NCI-H2029 (cell line): ENCODE measurements at places on chromosomes 2 and 18.

DNA sequence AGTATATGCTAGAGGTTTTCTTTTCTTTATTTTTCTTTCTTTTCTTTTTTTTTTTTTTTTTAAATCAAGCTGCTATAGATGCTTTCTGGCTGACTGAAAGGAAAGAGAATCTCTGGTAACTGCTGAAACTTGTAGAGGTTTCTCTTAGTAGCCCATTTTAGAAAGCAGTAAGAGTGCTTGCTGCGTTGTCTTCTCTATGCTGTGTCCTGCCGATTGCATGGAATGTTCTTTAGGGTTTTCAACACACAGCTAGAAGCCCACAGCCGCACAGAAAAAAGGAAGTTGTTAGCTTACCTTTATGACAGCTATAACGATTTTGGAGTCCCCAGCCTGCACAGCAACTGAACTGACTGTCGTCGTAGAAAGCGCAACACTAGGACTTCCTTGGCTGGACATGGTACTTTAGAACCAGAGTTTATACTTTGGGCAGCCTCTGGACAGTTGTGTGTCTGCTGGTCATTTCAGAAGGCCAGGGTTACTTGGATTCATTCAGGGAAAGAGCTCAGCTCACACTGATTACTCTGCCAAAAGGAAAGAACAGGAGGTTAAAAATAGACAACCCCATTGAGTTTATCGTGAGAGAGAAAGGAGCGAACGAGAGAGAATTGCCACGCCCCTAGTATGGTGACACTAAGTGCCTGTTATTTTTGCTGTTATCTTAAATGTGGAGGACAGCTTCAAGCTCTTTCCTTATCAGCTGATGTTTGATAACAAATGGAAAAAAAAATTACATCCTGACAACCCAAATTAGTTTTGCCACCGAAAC lies at the start of gene CCDC141:
Gene CCDC141 (minus strand): TSS at position 592 of the 766 bp plus-strand sequence. CDS start 196 bp downstream, at position 396.
- no peak for DNase-seq

DNA sequence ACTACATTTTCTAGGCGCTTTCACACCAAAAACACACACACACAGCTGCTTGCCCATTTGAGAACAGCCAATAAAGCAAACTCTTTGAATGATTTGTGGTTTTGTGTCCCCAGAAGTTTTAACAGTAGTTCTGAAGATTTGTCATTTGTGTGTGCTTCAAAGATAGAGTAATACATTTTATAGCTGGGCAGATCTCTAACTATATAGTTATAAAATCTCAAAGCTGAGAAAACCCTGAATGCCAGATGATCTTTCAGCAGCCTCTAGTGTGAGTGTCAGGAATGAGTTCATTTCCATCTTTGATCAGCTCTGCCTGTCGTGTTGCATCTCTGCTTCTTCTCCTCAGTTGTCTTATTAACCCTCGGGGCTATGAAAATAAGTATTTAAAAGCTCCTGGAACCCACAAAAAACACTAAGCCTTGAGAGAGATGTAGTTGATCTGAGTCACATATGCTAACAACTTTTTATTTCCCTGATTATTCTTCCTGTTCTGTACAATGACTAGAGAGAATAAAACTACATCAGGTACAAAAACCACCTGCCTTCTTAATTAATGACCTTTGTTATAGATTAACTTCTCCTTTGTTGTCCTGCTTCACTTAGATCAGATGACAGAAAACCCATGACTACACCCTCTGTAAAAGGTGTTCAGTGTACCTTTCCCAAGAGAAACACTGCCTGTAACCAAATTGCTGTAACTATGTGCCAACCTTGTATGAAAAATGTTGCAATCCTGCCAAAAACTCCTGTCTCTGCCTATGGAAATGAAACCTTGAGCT lies 30.0 kb upstream of the SLC3A1 start:
- peak; percentile 37 for DNase-seq

GRCh38 chr2:60520151-60520876 lies 33.1 kb downstream of the BCL11A start:
- DNase-seq: no peak

GRCh38 chr2:283996-284794 lies 3.7 kb downstream of the ALKAL2 start:
- DNase-seq: no peak

- no peak for DNase-seq
Measured at GRCh38 chr2:215283221-215283620, 28.6 kb upstream of the ATIC start.

DNA sequence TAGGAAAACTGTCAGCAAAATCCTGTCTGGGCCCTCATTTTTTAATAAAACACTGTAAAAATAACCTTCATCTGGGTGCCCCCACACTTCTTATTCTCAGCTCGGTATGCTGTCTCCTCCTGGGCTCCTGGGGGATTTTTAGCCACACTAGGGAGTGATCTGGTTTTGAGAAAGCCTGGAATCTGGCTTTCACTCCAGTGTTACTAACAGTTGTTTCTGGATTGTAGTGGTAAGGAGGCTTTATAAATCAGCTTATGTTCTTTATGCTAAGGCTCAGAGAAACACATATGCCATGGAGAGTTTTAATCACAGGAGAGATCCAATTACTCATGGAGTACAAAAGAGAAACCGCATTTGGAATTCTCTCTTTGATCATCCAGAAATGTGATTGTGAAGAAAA lies 744.3 kb upstream of the SOX11 start:
- DNase-seq: no peak
